ENCODE measurements at places on chromosomes 13 and 19.
A peak's percentile ranks its signal among the peaks of the same experiment; 100 is the strongest.

DNA sequence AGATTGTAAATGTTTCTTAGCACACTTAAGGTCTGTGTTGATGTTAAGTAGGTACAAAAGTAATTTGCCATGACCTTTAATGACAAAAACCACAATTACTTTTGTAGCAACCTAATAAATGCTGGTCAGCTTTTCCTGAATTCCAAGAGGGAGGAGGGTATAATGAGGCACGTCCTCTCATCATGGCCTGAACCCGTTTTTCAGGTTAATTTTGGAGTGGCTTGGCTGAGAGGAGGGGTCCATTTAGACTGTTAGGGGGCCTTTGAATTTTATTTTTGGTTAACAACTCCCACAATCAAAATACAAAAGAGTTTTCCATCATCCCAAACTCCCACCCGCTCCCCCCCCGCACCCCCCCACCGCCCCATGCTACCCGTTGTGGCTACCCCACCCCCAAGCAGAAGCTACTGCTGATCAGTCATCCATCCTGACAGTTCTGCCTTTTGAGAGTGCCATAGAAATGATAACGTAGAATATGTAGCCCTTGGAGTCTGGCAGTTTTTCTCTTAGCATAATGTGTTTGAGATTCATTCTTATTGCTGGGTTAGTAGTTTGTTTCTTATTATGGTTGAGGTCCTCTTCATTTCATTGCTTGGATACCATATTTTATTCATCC, 14.4 kb upstream of the PLEKHF1 start:
- no peak for DNase-seq

DNA sequence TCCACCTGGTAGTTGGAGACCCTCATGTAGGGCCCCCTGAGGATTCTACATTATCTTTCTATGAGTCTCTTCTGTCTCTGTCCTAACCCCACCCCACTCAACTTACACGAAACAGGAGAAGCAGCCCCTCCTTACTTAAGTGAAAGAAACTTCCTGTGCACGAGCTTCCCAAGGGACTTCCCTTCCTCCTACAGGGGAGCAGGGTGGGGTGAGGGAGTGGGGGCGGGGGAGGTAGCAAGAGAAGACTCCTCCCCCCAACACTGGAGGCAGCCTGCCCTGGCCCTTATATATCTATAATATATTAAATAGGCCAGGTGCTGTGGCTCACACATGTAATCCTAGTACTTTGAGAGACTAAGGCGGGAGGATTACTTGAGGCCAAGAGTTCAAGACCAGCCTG, 5.5 kb upstream of the PDE4C start:
- no peak for DNase-seq

DNA sequence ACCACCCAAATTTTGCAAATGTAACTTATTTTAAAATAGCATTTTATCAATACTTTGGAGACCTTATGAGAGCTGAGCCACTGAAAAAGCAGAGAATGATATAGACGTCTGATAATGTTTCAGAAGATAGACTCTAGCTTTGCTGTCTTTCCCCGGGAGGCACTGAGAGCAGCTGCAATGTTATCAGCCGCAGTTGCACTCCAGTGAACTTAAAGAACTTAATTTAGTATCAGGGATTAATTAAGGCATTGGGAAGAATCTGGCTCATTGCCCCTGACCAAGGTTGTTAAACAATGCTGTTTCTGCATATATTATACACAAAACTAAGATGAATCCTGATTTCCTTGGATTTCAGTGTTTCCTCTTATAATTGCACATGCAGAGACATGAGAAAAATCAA, 75.7 kb upstream of the SGCG start:
- DNase-seq = no peak

- no peak for DNase-seq
Observed at GRCh38 chr13:102530751-102531150, 66.0 kb upstream of the TPP2 start.

DNA sequence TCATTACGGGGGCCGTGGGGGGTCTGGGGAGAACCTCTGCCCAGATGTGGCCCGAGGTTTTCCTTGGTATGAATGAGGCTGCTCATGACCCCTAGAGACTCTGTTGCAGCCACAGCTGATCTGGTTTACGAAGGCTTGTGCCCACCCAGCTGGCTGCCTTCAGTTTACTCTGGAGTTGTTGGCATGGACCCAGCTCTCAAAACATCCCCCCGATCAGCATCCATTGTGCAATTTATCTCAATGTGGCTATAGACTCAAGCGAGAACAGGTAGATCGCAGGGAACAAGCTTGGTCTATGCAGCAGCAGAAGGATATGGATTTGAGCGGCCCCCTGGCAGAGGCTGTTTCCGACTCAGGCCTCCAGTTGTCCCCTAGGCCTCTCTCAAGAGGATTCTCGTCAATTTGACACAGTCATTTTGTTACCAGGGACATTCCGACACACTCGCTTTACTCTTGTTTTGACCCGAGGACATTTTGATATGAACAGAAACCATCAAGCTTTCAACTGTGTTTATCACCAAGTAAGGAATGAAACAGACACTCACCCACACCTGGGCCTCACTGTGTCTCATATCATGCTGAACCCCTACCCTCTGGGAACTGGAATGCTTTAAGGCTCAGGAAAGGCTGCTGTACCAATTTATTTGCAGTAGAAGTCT, 161.5 kb downstream of the KATNAL1 start:
- no peak for DNase-seq

DNA sequence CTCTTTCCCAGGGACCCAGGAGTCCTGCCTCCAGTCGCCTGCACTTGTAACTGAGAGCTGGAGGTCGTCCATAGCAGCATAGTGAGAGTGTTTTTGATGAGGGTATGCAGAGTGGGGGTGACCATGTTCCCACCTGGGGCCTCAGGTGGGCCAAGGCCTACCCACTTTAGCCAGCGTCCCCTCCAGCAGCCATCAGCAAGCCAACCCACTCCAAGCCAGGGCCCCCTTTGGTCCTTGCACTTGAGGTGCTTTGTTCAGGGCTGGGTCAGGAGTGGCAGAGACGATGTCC, 11.9 kb upstream of the SMG9 start:
- DNase-seq = no peak

GRCh38 chr13:113898391-113898790, 34.5 kb upstream of the GAS6 start:
- no peak for DNase-seq

DNA sequence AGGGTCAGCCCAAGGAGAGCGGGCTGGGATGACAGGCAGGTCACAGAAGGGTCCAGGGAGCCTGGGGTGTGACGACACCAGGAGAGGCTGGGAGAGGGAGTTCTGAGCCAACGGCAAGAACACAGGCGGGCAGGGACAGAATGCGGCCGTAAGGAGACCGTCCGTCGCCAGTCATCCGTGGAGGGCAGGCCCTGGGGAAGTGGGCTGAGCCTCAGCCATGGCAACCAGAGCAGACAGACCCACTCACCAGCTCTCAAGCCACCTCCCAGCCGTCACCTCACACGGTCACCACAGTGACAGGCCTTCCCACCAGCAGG, 3.7 kb upstream of the TMEM86B start:
- no peak for DNase-seq

GRCh38 chr19:19630426-19630825, 2.4 kb upstream of the LPAR2 start:
- no peak for DNase-seq

- DNase-seq = no peak
Observed at GRCh38 chr19:46451352-46451751, 20.0 kb downstream of the PNMA8A start.

DNA sequence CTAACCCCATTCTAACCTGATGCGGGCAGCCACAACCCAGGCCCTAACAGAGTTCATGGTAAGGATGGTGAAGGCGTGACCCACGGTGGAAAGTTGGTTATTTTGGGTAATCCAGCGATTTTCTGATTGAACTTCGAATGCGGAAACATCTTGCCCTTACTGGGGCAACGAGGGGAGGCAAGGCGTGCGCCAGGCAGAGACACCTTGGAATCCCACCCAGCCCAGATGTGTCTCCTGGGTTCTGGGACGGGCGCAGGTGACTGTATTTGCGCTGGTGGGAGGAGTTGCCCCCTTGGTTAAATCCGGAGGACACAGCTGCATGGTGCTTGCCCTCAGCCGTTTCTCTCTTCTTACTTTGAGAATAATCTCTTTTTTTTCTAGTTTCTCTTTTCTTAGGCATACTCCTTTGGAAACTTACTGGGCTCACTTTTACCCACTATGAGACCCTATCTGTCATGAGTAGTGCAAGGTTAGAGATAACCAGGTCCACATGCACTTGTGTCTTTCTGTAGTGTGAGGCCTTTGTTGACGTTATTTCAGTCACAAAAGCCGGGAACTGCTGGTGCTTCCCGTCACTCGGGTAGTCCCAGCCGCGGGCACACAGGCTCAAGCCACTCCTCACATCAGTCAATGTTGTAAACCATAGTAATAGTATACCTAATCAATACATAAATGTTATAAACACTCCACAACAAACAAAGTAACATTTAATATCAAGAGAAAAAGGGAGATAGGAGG, 81.5 kb downstream of the ATP11A start:
- DNase-seq = no peak

DNA sequence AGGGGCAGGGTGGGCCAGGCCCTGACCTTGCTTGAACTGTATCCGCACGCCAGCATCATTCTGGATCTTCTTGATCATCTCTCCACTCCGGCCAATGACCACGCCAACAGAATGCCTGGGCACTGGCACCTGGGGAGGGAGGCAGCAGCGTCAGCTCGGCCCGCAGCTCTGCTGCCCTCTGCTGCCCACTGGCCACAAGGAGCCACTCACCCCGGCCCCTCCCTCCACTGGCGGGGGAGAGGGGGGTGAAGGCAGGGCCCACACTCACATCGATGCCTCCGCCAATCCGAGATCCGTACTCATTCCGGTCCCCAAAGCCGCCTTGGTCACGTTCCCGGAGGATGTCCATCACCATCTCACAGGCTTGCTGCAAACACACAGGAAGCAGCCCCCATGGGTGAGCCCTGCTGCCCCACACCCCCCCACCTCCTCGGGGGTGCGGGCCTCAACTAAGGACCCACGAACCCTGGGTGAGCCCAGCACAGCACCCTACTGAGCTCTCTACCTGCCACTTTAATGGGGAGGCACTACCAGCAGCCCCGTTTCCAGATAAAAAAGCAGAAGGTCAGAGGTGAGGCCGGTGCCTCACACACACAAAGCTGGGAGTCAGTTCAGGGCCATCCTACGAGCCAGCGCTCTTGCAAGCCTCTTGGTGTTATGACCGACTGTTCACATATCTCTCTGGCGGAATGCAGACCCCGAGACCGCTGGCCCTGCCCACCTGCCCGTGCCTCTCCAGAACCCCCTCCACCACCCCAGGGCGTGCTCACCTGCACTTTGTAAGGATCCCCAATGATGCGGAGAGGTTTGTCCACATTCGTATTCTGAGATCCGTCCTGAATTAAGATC, 6.7 kb downstream of the KHSRP start:
- DNase-seq = no peak

DNA sequence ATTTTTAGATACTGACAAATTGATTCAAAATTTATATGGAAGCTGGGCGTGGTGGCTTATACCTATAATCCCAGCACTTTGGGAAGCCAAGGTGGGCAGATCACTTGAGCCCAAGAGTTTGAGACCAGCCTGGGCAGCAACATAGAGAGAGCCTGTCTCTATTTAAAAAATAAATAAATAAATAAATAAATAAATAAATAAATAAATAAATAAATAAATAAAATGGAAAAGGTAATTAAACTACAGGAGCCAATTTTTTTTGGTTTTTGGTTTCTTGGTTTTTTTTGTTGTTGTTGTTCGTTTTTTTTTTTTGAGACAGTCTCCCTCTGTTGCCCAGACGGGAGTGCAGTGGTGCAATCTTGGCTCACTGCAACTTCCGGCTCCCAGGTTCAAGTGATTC, 29.4 kb upstream of the TRIM13 start:
- no peak for DNase-seq

- DNase-seq = no peak
Observed at GRCh38 chr13:27991881-27992280, 3.4 kb upstream of the URAD start.

GRCh38 chr19:46213156-46213555, 16.4 kb upstream of the IGFL1 start:
- no peak for DNase-seq

GRCh38 chr13:55705971-55706370, 1434.7 kb upstream of the PRR20A start:
- DNase-seq = no peak

DNA sequence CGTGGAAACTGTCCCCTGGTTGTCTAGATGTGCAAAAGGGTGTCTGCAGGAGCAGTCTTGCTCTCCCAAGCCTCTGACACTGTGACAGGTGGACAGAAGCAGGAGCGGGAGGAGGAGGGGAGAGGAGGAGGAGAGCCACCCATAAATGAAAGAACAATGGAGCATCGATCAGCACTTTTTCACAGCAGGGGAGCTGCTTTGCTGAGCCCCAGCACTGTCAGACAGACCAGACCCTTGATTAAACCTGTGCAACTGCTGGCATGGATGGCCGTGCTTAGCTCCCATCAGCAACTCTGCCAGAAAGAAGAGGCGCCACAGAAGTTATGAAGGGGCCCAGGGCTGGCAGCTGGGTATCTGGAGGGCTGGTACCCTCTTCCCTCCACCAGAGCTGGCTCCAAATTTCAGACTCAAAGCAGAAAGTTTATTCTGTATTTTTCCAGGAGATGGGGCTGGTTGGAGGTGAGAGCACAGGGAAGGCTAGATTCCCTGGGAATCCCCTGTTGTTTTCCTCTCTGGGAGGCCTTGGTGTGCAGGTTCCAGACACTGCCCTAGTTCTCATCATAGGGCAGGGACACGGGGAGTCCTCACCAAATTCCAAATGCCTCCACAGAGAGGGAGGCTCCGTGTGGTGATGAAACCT, 1192.2 kb downstream of the UQCRFS1 start:
- no peak for DNase-seq

DNA sequence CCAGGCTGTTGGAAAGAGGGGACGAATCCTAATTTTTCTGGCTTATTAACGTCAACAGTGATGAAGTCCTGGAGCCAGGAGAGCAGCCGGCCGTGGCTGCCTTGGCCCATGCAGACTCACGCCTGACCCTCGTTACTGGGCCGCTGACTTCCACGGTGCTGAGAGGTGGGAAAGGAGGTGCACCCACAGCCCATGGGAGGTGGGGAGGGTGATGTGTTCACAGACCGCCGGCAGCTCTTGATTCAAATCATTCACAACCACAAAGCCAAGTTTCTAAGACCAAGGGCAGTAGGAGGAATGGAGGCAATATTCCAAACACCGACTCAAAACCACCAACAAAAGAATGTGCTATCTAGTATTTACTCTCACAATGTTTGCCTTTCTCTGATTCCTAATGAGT, 24.3 kb downstream of the COL4A2 start:
- DNase-seq = no peak

DNA sequence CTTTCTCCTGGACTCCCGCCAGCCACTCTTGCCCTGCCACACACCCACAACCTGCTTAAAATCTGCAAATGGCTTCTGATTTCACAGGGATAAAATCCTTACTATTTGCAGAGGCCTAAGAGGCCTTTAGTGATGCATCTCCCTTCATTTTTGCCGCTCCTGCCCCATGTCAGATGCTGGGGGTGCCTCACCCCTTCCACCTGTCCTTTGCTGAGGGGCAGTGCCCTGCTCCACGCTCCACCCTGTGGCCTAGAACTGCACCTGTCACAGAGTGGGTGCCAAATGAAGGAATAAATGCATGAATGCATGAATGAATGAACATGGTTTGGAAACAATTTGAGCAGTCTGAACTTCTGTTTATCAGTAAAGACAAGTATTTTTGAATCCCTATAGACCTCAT, 34.1 kb upstream of the UQCRFS1 start:
- DNase-seq = no peak

- DNase-seq = no peak
Observed at GRCh38 chr13:73531014-73531413, 472.2 kb downstream of the KLF5 start.

GRCh38 chr19:13044231-13044836, 49.1 kb downstream of the NFIX start:
- peak; percentile 57 for DNase-seq

Measured in stimulated activated CD8-positive, alpha-beta memory T cell treated with anti-CD3 and anti-CD28 coated beads, Interleukin-12 subunit alpha, Interleukin-12 subunit beta, amount 100 ng/mL, for 4 hours (primary cell).